ENCODE measurements at places on chromosomes 5 and 9.

DNA sequence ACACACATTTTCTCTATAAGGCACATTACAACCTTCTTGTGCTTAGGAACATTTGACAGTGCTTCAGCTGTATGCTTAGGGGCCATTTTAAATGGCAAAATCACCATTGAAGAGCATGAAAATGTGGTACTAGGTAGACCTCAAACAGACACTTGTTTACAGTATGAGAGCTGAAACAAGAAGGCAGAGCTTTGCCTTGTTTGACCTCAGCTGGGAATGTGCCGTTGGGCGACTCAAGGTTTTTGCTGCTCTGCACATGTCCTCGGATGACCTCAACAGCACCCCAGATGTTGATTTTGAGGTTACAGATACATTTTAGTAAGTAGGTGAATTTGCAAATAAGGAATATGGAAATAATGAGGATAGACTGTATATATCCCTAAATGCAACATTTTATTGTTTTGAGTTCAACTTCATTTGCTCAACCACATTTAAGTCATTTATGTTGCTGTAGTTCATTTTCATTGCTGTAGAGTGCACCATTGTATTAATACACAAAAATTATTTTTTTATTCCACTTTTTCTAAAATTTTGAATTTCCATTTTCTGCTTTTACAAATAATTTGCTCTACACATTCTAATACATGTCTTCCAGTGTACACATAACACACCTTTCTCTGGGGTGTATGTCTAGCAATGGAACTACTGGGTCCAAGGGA lies 206.8 kb downstream of the NR3C1 start:
- DNase-seq, result no peak

DNA sequence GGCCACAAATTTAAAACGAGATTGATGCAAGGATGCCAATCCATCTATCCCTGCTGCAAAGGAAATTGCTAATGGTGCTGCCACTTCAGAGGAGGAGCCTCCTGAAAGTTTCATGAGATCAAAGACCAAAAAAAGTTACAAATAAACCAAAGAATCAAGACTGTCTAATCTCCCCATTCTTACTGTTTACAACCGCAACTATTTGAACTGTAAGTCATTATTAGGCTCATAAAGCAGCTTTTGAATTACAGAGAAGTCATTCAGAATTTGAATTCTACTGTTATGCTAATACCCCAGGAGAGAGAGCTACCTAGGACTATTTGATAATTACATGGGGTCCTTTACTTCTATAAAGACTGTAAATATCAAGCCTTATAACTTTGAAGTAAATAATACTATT lies 1613.6 kb upstream of the WWC1 start:
- DNase-seq, result no peak

- no peak for DNase-seq
These were observed 3.0 kb downstream of the PKN3 start for GRCh38 chr9:128705051-128705965.

GRCh38 chr5:135660826-135661575 lies 82.2 kb upstream of the CXCL14 start:
- no peak for DNase-seq

- DNase-seq, result no peak
These were observed 11.5 kb downstream of the HMGCS1 start for GRCh38 chr5:43301653-43302091.

DNA sequence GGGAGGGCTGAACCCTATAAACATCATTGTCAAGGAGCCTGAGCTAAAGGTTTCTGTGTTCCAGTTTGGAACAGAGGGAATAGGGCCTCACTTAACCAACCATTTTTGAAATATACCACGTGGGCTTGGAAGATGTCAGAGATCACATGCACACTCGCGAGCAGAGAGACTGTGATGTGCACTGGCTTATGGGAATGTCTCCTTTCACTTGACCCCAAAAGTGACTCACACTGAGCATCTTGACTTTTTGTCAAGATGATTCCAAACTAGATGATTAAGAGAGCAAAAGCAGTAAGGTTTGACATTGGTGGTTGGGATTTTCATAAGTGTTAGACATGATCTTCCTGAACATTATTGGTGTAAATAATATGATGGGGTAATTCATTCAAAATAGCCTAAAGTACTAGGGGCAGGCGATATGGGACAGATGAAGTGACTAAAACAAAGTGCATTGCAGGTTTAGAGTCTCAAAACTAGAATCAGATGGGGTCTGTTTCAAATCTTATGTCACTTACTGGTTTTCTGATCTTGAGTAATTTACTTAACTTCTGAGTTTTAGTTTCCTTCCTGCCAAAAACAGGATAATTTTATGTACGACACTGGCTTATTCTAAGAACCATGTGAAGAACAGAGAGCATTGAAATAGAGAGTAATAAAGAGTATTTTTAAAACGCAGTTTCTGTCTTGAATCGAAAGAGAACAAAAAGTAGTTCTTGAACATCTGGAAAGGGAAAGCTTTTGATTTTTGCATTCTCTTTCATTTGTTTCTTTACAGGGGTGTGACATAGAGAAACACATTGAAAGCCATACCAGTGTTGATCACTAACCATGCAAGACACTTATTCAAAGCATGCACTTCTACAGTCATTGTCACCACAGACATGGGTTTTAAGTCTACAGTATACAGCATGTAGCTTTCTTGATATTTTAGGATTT lies 383.0 kb downstream of the DIRAS2 start:
- DNase-seq, result no peak

GRCh38 chr5:59285300-59286016 lies 608.1 kb downstream of the PDE4D start:
- DNase-seq, result no peak
